ENCODE measurements at places on chromosomes 1 and 21. TPM values are rescaled to one million over a fixed set of nuclear protein-coding genes. Genes with fewer than 3 reads are reported as not detected.

Gene CADM3
- not detected for total RNA-seq

Gene FAM110D
- total RNA-seq: not detected

Gene EPHB2
- total RNA-seq: 46.3 TPM

Gene MAP10
- 1.8 TPM for total RNA-seq

Gene NBPF3
- 12.6 TPM for total RNA-seq

Gene ZNF683
- not detected for total RNA-seq

Gene OR2L5
- 0.50 TPM for total RNA-seq

Gene LCE3E
- total RNA-seq: not detected

Gene GUCA2B
- not detected for total RNA-seq

Gene IQGAP3
- 35.7 TPM for total RNA-seq

Gene TBX15
- total RNA-seq: not detected

Measured in mammary epithelial cell (primary cell).